ENCODE measurements at places on chromosomes 11 and 22.

DNA sequence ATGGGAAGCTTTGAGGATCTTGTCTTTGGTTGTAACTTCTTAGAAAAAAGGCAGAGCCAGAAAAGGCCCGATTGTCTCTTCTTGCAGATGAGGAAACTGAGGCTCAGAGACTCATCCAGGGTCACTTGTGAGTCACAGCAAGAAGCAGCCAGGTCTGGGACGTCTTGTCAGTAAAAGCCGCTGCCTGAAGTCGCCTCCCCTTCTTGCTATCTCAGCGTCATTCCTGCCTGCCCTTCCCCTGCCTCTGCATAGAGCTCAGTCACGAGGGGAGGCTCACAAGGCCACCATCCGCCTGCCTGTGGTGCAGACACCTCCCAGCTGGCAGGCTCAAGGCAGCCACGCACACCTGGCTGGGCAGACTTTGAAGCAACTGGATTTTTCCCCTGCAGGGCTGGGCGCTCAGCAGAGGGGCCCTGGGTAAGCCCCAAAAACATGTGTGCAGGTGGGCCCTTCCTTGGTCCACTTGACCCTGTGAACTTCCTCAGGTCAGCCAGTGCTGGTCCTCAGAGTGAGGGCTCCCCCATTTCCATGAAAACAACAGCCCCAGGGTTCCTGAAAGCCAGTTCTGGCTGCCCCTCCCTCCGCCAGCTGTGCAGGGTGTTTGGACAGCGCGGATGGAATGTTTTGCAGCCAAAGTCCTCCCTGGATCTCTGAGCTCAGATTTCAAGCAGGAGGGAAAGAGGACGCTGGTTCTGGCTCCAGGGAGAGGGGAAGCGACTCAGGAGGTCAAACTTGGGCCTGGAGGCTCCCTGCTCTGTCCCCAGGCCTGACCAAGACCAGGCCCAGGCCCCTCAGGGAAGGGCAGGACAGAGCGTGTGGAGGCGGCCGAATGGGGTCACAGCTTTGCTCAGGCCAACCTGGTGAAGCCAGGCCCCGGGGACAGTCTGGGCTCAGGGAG lies 6.0 kb upstream of the RAB3IL1 start:
- no peak for DNase-seq

- DNase-seq, result no peak
These were observed at the start of gene KMT5B for GRCh38 chr11:68213135-68213515. Gene KMT5B (minus strand): TSS chr11:68213296. CDS start chr11:68190076, 23,220 bp downstream.

DNA sequence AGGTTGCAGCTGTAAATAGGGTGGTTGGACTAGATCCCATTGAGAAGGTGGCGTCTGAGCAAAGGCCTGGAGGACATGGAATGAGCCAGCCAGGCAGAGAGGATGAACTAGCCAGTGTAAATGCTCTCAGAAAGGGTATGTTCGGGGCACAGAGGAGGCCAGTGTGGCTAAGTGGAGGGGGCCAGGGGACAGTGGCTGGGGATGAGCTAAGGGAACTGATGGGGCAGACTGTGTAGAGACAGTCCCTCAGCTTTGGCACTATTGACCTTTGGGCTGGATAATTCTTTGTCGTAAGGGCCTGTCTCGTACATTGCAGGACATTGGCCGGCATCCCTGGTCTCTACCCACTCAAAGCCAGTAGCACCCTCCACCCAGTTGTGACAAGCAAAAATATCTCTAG lies 43.7 kb upstream of the ISX start:
- no peak for DNase-seq

DNA sequence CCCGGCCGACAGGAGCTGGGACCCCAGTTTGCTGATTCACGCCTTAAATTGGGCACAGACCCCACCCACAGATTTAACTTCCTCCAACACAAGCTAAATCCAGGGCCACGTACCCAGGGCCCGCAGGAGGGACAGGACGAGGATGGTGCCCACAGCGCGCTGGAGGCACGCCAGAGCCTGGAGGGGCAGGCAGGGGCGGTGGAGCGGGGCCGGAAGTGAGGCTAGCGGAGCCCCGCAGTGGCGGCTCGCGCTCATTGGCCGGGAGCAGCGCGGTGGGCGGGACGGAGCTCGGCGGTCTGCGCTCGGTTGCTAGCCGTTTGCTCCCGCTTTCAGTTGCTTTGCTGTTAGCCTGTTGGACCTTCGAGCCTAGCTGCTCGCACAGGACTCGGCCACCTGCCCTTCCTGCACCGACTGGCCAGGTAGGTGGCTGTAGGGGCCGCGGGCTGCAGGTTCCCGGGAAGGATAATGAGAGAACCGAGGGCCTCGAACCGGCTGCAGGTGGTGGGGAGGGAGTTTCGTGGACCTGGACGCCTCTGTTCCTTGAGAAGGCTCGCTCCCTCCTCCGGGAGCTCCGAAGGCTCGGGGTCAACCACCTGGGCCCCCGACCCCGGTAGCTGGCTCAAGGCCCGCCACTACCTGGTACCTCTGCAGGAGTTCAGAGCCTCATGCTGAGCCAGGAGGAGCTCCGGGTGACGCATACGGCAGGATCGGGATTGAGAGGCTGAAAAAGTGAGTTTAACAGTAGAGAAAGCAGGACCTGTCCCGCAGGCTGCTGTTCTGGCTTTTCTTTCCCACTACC lies at the start of gene CCDC134:
Gene CCDC134 (plus strand): TSS at position 332 of the 799 bp plus-strand sequence. CDS start 8,212 bp downstream, outside the sequence.
- DNase-seq, result peak; percentile 85

GRCh38 chr11:43548916-43549315 lies 131.6 kb upstream of the HSD17B12 start:
- no peak for DNase-seq

GRCh38 chr11:1761110-1761856 lies 2.4 kb downstream of the CTSD start:
- no peak for DNase-seq

DNA sequence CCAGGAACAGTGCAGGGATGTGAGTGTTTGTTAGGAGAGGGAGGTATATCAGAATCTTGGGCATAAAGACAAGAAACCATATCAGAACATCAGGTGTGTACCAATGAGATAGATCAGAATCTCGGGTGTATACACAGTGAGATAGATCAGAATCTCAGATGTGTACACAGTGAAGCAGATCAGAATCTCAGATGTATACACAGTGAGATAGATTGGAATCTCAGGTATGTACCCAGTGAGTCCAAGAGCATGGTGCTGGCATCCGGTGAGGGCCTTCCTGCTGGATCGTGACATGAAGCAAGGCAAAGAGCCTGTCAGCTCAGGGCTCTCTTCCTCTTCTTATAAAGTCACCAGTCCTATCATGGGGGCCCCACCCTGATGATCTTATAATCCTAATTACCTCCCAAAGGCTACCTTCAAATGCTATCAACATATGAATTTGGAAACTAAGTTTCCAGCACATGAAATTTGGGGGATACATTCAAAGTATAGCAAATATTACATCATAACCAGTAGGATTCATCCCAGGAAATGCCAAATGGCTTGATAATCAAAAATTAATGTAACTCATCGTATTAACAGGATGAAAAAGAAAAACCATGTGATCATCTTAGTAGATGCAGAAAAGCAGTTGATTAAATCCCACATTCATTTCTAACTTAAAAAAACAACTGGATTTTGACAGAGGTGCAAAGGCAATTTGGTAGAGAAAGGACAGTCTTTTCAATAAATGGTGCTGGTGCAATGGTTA lies 28.6 kb downstream of the PPARA start:
- DNase-seq, result no peak
